ENCODE measurements at places on chromosomes 11 and 22.

- no peak for DNase-seq
These were observed 1.2 kb upstream of the IL18 start for GRCh38 chr11:112165049-112165448.

GRCh38 chr11:11036185-11036847, 178.5 kb upstream of the ZBED5 start:
- DNase-seq = no peak

DNA sequence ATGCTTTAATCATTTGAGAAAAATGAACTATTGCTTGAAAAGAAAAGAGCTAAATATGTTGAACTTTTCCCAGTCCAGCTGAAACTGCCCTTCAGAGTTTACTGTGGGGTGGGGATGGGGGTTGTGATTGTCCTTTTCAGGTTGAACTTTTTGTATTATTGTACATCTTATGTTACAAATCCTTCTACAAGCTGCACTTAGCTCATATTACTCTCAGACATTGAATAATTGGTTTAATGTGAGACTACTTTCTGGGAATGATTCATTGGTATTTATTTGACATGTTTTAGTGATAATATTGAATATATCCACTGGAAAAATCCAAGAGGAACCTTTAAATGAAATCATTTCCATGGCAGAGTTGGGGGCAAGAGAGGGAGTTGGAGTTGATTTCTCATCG, 84.9 kb downstream of the ATXN10 start:
- DNase-seq = no peak

DNA sequence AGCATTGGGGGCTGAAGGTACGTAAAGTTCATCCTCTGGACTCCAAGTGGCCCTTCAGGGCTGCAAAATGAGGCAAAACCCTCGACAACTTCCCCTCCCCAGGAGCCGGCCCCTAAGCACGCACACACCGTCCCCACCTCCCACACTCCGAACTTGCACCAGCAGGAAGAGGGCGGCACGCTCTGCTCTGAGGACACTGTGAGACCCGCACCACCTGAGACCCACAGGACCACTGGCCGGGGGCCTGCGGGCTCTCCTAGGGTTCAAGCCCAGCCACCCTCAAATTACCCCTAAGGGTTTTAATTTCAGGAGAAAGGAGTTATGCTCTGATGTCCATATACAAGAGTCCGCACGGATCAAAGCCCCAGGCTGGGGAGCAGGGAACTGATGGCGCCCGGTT, 49.7 kb upstream of the BID start:
- no peak for DNase-seq

DNA sequence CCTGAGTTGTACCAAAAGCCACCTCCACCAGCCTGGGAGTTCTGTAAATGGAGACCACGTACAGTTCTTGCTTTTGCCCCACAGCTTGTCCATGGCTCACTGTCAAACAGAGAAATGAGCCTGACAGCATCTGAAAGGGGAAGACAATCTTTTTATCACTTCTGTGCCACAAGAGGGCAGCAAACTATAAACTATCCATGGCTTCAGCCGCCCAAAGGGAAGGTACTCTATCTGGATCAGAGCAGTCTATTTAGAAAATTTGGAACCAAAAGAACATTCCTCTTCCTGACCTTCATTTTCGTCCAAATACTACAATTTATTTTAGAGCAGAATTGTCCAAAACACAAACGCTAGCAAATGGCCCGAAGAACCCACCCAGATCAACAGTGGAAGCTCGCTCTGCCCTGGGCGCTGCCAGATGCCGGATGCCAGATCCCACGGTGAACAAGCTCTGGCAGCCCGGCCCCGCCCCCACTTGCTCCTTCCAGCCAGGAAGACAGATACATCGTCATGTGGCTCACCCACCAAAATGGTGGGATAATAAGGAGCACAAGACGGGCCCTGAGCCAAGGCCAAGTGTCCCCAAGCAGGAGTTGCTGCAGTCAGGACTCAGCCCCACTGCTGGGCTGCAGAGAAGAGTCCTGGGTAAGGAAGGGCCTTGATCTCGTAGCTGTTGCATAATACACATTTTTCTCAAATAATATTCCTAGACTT, 23.9 kb upstream of the SCGB1A1 start:
- no peak for DNase-seq

DNA sequence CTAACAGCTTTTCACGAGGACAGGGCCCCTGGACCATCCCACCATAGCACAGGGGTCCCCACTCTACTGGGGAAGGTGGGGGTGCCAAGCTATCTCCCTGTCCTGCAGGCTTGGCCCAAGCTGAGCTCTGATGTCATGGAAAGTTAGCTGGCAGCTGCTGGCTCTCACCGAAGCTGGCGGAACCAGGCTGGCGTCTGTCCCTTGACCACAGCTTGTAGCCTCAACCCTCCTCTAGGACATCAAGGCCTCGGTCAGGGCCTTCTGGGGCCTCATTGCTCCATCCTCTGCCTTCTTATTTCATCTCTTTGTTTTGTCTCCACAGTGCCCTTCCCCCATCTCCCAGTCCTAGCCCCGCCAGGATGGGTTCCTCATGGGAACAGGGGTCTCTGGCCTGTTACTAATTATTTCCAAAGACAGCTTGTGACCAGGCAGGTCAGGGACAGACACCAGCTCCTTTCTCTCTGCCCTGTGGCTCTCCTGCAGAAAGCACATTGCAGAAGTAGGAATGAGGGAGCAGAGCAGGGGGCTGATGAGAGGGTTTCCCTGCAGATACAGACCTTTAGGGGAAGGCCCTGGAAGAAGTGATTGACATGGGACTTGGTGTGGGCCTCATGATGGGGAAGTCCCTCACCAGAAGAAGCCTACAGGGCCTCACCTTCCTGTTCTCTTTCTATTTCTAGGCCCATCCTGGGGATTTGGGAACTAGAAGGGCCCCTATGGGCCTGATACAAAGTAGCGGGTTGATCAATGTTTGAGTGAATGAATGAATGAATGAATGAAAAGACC, 97.5 kb upstream of the ALX4 start:
- DNase-seq = no peak

- DNase-seq = no peak
These were observed 21.4 kb upstream of the RCN1 start for GRCh38 chr11:32069361-32070058.

GRCh38 chr11:114440971-114441763, 1.9 kb downstream of the REXO2 start:
- no peak for DNase-seq

- no peak for DNase-seq
These were observed 679.1 kb downstream of the DLG2 start for GRCh38 chr11:84947970-84948580.

- no peak for DNase-seq
These were observed 21.3 kb downstream of the TNKS1BP1 start for GRCh38 chr11:57303280-57303989.

DNA sequence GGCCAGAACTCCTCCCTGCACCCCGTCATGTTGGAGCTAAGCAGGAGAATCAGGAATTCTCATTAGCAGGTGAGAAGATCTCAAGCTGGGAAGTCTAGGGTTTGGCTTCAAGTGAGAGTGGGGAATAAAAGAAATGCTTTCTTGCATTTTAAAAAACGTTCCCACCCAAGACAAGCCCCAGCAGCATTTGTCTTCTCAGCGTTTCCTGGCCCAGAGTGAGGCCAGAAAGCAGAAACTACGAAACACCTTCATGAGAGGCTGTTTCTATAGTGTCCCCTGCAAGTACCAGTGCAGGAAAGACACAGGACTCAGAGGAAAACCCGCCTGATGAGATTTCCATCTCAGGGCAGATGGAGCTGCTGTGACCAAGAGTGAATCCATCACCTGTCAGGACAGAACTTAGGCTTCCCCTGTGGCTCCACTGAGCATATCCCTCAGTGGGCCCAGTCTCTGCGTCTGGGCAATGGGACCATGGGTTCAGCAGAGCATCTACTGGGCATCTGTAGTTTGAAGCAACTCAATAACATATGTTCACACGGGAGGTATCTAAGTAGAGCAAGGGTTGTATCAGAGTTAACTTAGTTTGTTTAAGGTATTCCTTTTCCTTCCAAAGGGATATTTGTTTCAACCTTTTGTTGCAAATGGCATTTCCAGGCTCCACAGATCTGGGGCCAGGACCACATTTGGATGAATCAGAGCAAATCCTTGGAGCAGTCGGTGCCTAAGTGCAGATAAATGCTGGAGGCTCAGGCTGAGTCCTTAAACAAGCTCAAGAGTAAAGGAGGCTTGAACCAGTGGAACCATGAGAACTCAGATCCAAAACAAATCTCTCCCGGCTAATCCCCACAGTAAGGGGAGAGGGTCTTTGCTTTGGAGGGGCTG, 548.3 kb downstream of the MIAT start:
- DNase-seq = no peak

DNA sequence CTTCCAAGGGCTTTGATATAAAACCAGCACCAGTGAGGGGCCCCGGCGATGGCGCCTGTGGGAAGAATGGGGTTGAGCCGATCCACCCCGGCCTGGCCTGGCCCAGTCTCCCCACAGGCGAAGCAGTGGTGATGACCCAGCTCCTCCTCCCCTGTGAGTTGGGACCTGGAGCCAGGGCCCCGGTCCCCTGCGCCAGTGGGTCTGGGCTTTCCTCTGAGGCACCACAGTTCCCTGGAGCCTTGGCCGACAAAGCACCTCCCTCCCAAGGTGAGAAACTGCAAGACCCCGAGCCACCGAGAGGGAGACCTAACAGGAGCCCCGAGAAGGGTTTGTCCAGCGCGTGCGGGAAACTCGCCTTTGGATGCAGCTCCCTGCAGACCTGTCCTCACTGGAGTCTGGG, 942.9 kb downstream of the BRD1 start:
- DNase-seq = no peak

DNA sequence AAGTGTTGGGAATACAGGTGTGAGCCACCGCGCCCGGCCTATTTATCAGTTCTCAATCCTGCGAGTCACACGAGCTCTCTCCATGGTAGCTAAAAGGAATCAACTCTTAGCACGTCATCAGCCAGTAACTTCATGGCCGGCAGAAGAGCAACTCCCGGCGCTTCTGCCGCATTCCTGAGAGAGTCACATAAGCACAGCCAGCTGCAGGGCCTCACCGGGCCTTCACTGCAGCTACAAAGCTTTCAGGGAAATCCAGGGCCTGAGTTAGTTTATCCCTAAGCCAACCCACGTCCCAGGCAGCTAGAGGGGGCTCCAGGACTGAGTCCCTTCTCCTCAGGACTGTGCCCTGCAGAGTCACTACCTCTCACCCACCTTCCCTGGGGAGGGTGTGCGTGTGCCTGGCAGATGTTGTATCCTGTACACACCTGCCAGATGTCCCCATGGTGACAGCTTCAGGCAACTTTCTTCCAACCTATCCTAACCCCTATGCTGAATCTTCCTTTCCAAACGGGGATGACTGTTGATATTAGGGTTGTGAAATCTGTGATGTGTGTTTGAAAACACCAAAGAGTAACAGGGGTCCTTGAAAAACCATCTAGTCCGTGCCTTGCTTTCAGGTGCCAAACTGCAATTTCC, 45.9 kb upstream of the ARFGAP3 start:
- no peak for DNase-seq

DNA sequence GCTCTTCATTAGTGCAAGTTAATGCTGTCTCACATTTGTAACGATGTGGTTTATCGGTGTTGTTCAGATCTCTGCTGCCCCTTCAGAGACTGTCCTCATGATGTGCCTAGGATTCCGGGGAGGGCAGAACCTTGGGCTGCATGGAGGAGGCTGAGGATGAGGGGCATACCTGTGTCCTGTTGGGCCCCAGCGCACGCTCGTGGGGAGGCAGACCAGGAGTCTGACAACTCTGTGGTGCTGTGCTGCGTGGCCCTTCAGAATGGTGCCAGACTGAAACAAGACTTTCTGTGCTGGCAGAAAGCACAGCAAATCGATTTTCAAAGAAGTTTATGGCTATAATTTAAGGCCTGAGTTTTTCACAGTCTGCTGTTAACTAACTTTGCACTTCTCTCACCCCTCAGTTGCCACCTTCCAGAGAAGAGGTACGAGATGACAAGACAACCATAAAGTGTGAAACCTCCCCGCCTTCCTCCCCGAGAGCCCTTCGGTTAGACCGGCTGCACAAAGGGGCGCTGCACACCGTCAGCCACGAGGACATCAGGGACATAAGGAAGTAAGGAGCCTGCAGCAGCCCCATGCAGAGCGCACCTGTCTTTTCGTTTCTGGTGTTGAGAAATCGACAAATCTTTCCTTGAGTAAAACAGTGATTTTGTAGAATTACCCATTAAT, 44.3 kb upstream of the CTTN start:
- DNase-seq = no peak

DNA sequence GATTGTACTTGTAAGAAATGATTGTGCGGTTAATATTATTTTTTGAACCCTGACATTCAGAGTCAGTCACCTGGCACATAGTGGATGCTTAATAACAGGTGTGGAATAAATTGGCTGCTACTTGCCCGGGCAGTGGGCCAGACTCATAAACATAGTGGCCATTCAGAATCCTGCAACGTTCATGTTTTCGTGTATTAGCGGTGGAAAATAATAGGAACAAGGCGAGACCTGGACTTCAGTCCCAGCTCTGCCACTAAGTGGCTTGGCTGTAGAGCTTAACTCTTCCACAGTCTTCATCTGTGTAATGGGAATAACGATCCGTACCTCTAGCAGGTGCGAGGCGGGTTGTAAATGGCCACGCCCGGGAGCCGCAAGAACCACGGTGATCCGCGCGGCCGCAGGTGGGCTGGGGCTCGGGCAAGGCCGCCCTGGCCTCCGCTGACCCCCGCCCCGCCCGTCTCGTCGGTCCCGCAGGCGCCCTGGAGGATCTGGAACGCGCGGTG, 761 bp upstream of the TMEM25 start:
- no peak for DNase-seq

Measured in stimulated activated CD8-positive, alpha-beta memory T cell treated with anti-CD3 and anti-CD28 coated beads, Interleukin-4, amount 100 ng/mL, for 1 hour (primary cell).